Activated CD4-positive, alpha-beta T cell treated with anti-CD3 and anti-CD28 coated beads, Interleukin-2, amount 50 U/mL, for 4 hours (primary cell): ENCODE measurements at places on chromosomes 12 and 14.

GRCh38 chr12:68435816-68436215 lies 103.7 kb upstream of the MDM1 start:
- no peak for DNase-seq

GRCh38 chr14:74655599-74656395 lies 43.8 kb upstream of the LTBP2 start:
- DNase-seq, result no peak

DNA sequence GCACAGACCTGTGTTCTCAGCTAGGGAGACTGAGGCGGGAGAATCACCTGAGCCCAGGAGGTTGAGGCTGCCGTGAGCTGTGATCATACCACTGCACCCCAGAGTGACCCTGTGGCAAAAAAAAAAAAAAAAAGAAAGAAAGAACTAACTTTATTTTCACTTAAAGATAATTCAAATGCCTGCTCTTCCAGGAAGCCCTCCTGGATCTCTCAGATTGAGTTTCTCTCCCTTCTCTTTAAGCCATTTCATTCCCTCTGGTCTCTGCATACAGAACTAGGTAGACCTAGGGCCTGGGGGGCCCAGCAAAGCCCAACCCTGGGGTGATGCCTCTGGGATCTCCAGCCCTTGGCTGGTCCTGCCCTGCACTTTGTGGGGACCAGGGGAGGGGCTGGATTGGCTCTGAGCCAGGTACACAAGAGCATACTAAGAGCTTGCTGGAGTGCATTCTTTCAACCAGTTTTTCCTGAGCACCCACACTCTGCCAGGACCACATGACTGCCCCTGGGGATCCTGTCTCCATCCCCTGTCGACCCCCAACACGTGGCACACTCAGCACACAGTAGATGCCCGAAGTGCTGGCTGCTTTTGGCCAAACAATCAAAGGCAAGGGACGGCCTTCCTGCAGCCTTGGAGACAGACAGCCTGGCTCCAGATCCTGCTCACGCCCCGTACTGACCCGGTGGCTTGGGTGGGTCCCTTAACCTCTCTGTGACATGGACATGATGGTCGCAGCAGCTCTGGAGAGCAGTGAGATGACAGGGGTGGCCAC lies 52.7 kb downstream of the CYP46A1 start:
- no peak for DNase-seq

GRCh38 chr12:91400271-91400670 lies 217.7 kb upstream of the DCN start:
- no peak for DNase-seq

GRCh38 chr12:98424726-98425401 lies 90.5 kb upstream of the TMPO start:
- peak; percentile 37 for DNase-seq

DNA sequence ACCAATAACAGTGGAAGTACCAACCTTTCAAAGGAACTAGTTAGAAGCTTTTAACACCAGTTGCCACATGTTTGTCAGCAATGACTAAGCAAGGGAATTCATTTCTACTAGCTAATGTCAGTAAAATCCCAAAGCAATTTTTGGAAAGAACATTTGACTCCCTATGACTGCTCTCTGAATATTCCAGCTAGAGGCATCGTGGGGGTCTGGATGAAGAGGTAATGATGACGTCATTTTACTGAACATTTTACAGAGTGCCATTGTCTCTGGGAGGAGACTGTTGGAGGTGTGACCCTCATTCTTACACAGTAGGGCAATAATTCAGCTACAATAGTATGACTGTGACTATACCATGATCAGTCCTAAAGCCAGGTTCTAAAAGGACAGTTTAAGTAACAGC lies 204.8 kb downstream of the ITPR2 start:
- DNase-seq, result no peak

DNA sequence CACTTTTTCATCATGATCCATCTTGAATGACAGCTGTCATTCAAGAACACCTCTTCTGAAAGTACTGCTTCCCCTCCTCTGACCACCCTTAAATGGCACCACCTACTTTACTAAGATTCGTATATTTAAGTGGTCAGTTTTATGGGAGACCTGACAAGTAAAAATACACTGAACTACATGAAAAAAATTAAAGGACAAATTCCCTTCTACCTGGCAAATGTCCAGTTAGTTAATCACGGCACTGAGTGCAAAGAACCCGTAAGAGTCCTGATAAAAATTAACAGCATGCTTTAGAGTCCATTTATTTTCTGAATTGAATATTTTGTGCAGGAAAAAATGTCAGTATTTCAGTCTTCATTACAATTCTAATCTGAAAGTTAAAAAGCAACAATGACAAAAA lies 48.7 kb downstream of the SETD3 start:
- DNase-seq, result no peak

DNA sequence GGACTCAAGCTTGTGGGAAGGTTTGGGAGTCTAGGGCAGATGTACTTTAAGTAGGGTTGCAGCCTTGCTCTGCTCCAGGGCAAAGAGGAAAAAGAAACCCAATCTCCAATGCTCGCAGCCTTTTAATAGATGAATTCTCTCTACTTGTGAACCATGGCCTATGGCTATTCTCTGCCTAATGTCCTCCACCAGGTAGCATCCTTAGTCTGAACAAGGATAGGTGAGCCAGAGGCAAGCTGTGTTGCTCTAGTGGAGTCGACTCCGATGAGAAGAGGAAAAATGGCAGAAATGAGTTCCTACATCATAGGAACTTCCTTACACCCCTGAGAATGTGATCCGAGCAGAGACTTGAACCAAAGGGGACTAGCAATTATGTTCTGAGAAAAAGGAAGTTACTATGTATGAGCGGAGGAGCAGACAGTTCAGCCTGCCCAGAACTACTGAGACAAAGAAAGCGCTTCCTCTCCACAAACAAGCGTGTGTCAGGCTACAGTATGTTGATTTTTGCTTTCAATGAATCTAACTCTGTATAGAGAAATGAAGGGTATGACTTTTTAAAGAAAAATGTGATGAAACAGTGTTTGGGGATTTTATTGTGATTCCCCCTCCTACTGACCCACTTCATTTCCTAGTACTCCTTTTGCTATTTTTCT lies 153.6 kb upstream of the ARID2 start:
- DNase-seq, result no peak
